ENCODE measurements at places on chromosomes 16 and 17. TPM values are rescaled to one million over a fixed set of nuclear protein-coding genes. Genes with fewer than 3 reads are reported as not detected.

RAB37 gene
- 7.5 TPM for total RNA-seq

XAF1 gene
- 34.1 TPM for total RNA-seq

NPIPA8 gene
- 0.54 TPM for total RNA-seq

DNAH9 gene
- not detected for total RNA-seq

MRPS23 gene
- total RNA-seq, result 83.3 TPM
